Stimulated activated CD8-positive, alpha-beta memory T cell treated with anti-CD3 and anti-CD28 coated beads, Interleukin-7, amount 100 ng/mL, for 1 hour (primary cell): ENCODE measurements at places on chromosomes 7 and 10.

DNA sequence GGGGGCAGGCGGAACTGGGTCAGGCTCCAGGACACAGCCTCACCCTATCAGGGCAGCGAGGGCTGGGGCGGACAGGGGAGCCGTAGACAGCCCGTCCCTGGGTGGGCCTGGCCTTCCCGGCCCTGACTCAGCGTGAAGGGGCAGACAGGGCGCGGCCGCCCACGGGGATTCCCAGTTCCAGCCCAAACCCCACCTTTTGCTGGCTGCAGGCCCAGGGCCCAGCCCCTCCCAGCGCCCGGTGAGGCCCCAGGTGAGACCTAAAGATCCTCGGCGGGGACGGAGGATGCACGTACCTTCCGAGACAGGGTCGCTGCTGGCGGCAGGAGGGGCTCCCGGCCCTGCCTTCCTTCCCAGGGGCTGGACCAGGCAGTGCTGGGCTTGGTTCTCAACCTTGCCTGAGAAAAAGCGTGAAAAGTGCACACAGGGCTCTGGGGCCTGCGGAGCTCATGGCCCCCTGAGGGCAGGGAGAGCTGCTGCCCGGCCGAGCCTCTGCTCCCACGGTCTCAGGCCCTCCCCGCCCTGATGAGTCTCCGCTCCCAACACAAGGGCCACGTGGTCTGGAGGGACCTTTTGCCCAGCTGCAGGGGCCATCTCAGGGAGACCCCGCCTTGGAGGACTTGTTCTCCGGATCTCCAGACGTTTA lies 43.9 kb upstream of the DNAJB6 start:
- DNase-seq: no peak

GRCh38 chr7:135602304-135602703 lies 44.6 kb downstream of the NUP205 start:
- DNase-seq: no peak

- DNase-seq: no peak
Observed at GRCh38 chr7:123782071-123782798, 33.4 kb upstream of the WASL start.

DNA sequence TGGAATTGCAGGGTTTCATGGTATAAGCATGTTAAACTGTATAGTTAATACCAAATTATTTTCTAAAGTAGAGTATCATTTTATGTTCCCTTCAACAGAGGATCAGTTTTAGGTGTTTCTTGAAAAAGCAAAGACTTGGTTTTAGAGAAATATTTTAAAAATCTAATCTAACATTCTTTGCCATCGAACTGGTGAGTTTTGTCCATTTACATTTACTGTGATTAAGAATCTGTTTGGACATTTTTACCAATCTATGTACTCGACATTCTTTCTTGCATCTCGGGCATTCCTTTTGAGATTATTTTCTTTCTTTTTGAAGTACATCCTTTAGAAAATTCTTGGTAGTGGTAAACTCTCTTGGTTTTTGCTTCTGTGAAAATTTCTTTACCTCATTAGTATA lies 114.7 kb upstream of the FAM133B start:
- no peak for DNase-seq

DNA sequence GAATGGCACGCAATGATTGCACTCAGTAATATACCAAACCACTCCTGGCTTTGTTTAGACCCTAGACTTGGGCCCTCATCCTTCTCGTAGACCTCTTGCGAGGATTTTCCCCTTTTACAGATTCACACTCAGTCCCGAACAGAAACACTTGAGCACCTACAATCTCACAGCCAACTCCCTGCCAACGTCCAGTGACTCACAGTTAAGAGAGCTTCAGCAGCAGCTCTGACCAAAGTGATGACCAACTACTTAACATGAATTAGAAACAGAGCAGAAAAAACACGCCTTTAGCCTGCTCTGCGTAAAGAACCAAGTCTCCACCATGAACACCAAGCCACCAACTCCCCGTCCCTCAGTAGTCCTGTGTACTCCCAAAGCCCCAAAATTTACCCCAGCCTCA lies 2.2 kb downstream of the DNAJC30 start:
- DNase-seq: no peak

- no peak for DNase-seq
Observed at GRCh38 chr7:104794589-104794988, 219.4 kb upstream of the KMT2E start.

- DNase-seq: no peak
Observed at GRCh38 chr7:70602117-70602516, 529.8 kb upstream of the GALNT17 start.

DNA sequence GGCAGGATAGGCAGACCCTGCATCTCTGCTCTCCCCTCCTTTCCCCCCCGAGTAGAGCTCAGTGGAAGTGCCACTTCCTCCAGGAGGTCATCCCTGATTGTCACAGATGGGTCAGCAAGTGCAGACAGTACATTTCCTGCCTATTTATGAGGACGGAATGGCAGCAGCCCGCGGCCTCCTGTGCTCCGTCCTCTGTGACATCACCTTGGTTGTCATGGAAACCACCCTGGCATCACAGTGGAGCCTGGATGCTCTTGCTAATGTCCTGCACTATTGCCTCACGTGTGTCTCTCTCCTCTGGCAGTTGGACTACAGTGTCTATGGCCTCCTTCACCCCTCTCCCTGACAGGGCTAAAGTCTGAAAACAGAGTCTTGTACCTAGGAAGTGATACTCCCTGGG lies 148.6 kb downstream of the SH3PXD2A start:
- DNase-seq: no peak

DNA sequence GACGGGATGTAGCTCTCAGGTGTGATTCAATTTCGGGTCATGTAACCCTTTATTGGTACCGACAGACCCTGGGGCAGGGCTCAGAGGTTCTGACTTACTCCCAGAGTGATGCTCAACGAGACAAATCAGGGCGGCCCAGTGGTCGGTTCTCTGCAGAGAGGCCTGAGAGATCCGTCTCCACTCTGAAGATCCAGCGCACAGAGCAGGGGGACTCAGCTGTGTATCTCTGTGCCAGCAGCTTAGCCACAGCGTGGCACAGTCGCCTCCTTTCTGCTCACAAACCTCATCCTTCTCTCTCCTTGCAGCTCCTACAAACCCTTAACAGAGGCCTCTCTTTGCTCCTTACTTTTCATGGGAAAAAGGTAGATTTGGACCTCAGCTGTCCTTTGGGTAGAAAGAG lies 197.5 kb upstream of the PRSS58 start:
- no peak for DNase-seq

DNA sequence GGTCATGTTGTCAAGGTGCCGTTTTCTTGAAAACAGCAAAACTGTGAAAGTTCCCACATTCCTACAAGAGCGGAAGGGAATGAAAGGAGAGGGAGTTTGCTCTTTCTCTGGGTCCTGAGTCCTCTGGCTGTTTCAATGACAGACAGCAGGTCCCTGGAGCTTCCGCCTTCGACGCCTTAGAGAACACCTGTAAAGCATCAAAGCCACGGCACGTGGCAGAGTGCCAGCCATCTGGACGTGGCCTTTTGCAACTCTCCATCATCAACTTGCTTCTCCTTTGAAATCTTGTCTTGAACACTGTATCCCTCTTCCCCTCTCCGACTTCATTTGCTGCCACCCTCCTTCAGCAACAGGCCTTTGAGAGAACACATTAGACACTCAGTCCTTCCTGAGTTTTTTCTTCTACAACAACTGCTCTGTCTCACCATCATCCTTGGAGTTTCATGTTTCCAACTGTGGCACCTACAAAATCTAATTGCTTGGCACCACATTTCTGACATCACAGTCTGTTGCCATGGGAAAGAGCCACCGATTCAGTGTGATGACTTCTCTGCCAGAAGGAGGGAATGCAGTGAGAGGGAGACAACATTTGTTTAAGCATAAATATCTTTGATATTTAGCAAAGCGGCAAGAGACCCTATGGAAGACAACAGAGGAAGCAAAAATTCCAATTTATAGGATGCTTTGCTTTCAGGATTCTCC lies 204.9 kb upstream of the PTER start:
- no peak for DNase-seq

- DNase-seq: no peak
Observed at GRCh38 chr7:82477733-82478515, 34.3 kb upstream of the CACNA2D1 start.

GRCh38 chr7:11751315-11751714 lies 80.7 kb downstream of the THSD7A start:
- DNase-seq: no peak

DNA sequence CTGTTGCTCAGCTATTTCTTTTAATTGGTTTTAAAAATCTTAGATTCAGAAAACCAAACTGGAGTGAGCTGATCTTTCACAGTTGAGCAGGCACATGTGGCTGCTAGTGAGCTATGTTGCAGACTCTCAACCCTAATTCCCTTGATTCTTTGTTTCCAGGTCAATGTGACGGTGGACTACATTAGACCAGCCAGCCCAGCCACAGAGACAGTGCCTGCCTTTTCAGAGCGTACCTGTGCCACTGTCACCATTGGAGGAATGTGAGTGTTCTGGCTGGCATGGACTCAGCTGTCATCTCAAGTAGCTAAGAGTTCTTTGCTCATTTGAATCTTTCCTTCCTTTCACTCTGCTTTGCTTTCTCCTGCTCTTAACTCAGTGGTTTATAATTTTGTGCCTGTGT lies 187.1 kb downstream of the LRRC4 start:
- no peak for DNase-seq

DNA sequence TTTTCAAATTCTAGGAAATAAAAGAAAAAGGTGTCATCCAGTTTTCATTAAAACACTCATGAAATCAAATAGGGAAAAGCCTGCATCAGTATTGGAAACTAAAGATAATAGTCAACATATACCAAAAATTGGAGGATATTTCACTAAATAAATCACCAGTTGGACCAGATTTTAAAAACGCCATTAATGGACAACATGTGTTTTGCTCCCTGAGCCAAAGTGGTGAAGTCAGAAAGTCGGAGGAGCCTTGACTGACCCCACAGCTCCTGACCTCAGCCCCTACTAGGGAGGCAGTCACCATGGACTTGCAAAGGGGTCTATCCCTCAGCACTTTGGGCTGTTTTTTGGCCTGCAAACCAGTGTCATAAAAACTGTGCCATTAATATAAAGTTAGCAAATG lies 98.3 kb upstream of the SEC61G start:
- no peak for DNase-seq

GRCh38 chr10:119250641-119251314 lies 43.4 kb downstream of the GRK5 start:
- no peak for DNase-seq

- no peak for DNase-seq
Observed at GRCh38 chr10:12180221-12180974, 15.3 kb downstream of the NUDT5 start.

GRCh38 chr7:85220023-85220422 lies 33.2 kb upstream of the SEMA3D start:
- no peak for DNase-seq

DNA sequence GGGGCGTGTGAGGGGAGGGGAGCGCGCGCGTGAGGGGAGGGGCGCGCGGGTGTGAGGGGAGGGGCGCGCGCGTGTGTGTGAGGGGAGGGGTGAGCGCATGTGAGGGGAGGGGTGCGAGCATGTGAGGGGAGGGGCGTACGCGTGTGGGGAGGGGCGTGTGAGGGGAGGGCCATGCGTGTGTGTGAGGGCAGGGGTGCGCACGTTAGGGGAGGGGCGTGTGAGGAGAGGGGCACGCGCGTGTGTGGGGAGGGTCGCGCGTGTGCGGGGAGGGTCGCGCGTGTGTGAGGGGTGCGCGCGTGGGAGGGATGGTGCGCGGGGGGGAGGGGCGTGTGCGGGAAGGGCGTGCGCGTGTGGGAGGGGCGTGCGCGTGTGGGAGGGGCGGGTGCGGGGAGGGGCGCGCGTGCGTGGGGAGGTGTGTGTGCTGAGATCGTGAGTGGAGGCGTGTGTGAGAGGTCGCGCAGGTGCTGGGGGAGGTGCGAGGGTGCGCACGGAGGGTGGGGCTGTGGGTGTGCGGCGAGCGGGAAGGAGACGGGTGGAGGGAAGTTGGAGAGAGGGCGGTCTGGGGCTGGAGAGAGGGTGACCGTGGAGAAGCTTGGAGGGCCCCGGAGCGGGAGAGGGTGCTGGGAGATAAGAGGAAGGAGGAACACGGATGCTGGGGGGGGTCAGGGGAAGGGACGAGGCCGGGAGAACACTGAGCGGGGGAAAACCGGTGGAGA lies 19.7 kb downstream of the MXI1 start:
- DNase-seq: peak; percentile 50

- DNase-seq: no peak
Observed at GRCh38 chr7:57364933-57365710, 84.9 kb upstream of the ZNF716 start.

DNA sequence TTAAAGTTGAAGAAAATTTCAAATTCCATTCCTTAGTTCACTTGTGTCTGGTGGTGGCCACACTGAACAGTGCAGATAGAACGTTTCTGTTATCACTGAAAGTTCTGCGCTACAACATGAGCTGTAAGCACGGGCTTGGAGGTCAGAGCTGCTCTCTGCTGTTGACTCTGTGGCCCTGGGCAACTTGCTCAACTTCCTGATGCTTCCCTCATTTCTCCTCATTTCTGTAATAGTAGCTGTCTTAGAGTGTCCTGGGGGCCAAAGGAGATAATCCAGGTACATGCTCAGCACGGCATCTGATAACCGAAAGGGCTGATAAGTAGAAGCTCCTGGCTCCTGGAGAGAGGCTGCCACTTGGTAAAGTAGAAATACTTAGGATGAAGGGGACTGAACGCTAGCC lies 92.3 kb upstream of the DUSP5 start:
- no peak for DNase-seq

- DNase-seq: no peak
Observed at GRCh38 chr10:14476641-14477407, 146.1 kb upstream of the FRMD4A start.

DNA sequence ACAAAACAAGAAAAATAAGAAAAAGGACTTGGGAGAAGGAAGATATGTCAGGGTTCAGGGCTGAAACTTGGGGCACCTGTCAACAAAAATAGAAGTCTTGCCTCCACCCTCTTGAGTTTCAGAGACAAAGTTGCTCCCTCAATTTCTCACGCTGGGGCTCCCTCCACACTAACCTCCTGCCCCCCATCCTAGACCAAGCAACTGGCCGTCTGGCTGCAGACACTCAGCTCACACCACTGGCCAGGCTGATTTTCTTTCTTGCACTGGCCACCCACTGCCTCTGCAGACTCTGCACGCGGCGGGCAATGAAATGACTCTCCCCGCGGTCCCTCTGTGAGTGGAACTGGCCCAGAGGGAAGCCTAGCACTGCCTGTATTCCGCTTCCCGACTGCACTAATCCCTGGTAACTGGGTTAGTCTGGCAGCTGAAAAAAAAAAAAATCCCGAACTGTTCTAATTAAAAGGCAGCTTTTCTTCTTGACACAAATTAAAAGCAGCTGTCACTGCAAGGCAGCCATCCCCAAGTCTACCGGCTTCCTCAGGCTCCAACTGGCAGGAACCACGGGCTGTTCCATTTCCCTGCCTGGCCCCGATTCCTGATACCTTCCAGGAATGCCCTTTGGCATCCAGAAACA lies 83.5 kb downstream of the SPDYE5 start:
- DNase-seq: no peak

DNA sequence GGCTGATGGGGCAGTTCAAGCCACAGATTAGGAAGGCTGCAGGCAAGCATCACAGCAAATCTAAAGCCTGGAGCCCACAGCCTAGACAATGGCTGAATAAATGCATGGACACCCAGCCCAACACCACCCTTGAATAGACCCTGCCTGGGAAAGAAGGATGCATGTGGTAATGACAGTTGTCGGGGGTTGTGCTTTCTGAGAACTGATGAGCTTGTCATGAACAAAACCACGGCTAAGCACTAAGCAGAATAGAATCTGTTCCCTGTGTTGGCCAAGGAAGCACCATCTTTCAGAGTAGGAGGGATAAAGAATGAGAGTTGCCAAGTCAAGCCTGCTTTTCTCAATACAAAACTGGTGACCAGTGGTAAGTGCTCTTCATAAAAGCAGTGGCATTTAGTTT lies 66.1 kb upstream of the JCAD start:
- DNase-seq: no peak

- DNase-seq: no peak
Observed at GRCh38 chr7:158325530-158326381, 261.9 kb downstream of the PTPRN2 start.
